ENCODE measurements at places on chromosomes 1 and 21.
A peak's percentile ranks its signal among the peaks of the same experiment; 100 is the strongest.

GRCh38 chr1:109567877-109568672, 19.7 kb downstream of the GNAI3 start:
- no peak for DNase-seq

GRCh38 chr1:195886000-195886399, 722.2 kb downstream of the KCNT2 start:
- no peak for DNase-seq

DNA sequence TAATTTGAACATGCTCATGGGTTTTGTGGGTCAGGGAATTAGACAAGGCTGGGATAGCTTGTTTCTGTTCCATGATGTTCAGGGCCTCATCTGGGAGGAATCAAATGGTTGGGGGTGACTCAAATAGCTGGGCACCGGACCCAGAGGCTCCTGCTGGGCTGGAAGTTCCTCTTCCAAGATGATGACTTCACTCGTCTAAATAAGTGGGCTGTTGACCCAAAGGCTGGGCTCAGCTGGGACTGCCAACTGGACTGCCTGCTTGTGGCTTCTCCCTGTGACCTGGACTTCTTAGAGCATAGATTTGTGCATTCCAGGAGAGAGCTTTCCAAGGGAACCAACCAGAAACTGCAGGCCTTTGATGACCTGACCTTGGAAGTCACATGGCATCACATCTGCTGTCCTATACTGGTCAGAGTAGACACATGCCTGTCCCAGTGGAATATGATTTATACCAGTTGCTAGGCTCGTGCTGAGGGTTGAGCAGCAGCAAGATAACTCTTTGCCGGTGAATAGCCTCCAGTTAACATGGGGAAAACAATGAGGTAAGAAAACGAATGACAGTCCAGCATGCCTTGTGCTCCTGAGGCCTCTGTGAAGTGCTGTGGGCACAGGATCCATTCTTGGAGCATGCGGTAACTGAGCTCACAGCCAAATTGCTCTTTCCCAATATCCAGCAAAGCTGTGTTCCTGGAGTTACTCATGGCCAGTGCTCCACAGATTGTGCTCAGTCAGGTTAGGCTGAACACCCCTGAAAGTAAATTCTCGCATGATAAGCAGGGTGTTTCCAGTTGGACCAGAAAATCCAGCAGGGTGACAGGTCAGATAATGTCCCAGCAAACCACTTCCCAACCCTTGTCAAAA, 272.9 kb upstream of the TMEM51 start:
- DNase-seq: peak; percentile 3

DNA sequence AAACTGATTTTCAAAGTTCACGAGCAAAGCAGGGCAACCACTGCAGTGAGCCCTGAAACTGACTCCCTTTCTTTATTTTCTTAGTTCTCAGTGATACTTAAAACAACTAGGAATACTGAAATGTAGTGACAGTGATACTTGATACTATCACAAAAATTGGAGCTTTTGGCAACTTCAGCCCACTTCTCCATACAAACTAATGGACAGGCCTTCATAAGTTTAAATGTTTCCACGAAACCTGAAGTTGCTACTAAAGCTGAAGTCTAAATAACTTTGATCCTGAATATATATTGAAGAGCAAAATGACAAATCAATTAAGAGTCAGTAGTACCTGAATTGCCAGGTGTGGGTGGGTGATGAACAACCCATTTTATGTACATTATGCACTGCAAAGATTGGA, 10.0 kb downstream of the NR5A2 start:
- no peak for DNase-seq

GRCh38 chr1:26363549-26364448, 8.8 kb downstream of the ZNF683 start:
- DNase-seq: no peak

- DNase-seq: no peak
Observed at GRCh38 chr1:200762089-200762488, 23.4 kb downstream of the CAMSAP2 start.

DNA sequence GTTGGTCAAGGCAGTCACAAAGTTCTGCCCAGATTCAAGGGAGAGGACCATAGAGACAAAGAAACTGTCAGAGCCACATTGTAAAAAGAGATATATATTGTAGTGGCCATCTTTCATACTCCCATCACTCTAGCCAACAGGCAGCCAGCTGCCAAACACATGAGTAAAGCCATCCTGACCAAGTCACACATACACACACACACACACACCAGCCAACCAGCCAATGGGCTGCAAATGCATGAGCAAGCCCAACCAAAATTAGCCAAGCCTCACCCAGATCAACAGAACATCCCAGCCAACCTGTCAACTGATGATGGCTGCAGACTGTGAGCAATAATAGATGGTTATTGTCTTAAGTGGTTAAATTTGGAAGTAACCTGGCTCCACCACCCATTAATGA, 120.7 kb downstream of the SEC16B start:
- no peak for DNase-seq

DNA sequence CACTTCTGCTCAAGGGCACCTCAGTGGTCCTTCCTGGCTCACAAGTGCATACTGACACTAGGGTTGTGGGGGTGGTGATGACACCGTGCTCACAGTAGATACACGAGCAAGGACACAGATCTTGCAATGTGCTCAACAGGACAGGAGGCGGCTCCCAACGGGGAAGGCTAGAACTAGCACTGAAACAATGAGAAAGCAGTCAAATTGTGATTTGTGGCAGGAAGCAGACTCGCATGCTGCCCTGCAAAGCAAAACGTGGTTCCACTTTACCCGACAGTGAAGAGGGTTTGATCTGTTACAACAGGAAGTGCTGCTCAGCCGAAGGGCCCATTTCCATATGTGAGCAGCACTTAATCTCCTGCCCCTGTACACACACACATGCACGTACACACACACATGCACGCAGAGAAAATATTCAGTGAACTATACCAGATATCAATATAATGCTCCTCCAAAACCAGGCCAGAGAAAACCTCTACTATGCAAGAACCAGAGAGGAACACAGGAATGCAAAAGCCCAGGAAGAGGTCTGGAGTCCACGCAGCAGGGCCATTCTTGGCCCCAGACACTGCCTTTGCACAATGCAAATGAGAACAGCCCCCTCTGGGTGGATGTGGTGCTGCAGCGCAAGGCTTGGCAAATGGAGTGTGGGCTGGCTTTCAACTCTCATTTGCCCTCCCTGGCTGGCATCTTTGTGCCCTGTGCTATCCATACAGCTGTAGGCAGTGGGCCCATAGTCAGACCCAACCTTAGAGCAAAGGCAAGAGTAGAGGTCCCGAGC, 47.1 kb downstream of the KANK4 start:
- no peak for DNase-seq

All from BJ (cell line).